ENCODE measurements at places on chromosomes 3 and 15.

DNA sequence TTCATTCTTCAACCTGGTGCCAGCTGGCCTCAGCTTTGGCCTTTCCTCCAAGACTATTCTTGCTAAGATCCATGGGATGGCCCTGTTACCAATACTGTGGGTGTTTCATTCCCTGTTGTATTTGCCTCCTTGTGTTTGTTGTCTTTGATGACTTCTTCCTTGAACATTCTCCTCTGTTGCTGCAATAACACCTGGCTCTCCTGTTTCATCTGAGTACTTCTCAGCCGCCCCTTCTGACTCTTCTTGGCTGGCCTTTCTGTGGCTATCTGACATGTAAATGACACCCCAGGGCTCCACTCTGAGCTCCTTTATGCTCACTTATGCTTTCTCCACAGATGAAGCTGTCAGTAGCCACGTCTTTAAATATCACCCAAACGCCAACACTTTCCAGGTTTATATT is 302.7 kb upstream of the CHRNA7 start:
- peak; percentile 1 for DNase-seq

- no peak for DNase-seq
Observed at GRCh38 chr3:18027161-18027939, 284.9 kb upstream of the TBC1D5 start.

- DNase-seq: no peak
Observed at GRCh38 chr3:105539897-105540296, 173.2 kb downstream of the ALCAM start.

GRCh38 chr3:51928438-51928837 is 13.3 kb downstream of the RRP9 start:
- DNase-seq: no peak

DNA sequence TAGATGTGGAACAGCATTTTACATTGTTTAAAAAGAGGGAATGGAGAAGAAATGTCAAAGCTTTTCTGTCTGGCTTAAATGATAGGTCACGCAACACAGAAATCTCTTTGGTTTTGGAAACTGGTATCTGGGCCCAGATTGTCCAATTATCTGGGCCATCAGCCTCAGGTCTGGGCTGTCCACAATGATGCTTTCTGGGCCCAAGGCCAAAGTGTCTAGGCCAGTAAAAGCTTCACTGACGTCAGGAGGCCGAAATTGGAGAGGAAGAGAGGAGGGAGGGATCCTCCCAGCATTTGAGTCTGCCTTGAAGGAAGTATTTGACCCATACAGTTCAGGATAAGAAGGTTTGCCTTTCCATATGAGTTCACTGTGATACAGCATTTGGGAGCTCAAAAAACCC is 60.7 kb upstream of the ALDH1A3 start:
- peak; percentile 59 for DNase-seq

DNA sequence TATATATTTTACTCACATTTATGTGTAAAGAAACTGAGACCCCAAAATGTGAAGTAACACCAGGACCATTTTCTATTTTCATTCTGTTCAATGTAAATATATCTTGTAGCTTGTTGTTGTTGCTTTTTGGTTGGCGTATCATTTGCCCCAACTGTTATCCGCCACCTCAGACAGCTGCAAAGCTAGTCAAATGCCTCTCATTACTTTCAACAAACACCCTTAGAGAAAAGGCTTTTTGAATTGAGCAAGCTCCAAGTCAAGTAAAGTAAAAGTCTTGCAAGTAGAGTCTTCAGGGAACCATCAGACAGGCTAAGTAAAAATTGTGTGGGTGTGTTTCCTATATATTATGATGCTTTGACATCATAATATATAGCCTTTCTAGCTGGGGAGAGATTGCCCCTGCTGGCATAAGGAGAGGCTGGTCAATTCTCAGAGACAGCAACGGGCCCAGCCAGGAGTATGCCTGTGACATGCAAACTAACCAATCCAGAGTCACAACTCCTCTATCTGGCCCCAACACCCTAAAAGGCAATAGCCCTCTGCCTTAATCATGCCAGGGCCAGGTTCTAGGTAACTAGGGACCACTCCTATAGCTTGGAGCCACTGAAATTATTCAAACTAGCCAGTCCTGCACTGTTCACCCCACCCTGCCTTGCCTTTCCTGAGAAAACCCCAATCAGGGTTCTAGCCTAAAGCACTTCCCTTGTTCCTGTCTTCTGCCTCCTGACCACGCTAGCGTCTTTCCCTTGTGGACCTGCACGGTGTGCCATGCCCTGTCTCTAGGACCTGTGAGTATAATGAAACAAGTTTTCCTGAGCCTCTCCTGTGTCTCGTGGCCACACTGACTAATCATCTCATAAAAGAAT is 75.6 kb downstream of the RAD18 start:
- no peak for DNase-seq

DNA sequence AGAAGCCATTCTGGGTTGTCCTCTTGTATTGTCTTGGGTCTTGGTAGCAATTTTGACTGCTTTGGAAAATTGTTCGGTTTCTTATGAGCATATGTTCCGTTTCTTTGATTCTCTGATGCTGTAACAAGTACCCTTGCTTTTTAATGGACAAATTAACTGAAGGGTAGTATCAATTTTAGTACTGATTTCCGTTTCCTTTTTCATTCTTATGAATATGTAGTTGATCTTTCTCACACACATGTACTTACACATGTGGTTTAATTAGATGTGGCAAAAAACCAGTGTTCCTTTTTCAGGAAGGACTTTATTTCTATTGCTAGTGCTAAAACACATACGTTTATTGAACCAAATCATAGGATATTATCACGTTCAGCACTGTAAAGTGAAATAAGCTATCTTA is 119.1 kb downstream of the TCF12 start:
- no peak for DNase-seq

DNA sequence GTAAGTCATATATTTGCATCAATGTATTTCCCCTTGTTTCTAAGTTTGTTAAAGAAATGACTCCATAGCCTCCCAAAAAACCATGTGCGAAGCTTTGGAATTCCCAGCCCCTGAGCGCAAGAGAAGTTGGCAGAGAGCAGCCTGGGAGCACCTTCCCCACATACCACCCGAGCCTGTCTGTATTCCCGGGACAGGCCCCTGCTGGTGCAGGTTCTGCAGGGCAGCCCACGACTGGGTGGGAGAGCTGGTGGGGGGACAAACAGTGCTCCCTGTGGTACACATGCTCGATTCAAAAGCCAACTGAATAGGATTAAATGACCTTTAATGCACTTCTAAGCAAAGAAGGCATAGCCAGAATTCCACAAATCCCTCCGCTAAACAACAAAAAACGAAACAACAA is 74.6 kb upstream of the SNRPA1 start:
- no peak for DNase-seq
